ENCODE measurements at places on chromosomes 3 and 15.

- DNase-seq: no peak
These were observed 89.2 kb upstream of the PLCL2 start for GRCh38 chr3:16795581-16795980.

DNA sequence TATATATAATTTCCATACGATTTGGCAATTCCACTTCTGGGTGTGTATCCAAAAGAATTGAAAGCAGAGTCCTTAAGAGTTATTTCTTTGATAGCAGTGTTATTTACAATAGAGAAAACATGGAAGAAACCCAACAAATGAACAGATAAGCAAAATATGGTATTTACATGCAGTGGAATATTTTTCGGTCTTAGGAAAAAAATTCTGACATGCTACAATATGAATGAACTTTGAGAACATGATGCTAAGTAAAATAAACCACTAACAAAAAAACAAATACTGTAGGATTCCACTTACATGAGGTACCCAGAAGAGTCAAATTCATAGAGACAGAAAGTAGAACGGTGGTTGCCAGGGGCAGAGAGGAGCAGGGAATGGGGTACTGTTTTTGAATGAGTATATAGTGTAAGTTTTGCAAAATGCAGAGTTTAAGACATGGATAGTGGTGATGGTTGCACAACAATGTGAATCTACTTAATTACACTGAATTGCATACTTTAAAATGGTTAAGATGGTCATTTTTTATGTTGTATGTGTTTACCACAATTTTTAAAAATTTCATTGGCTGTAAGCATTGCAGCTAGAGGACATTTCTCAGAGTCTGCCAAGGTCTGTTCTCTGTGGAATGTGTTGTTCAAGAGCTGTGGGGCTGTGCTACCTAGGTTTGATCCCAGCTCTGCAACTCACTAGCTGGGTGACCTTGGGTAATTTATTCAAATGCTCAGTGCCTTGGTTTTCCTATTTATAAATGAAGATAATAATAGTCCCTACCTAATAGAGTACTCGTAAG lies 122.1 kb downstream of the MEX3B start:
- DNase-seq: no peak

DNA sequence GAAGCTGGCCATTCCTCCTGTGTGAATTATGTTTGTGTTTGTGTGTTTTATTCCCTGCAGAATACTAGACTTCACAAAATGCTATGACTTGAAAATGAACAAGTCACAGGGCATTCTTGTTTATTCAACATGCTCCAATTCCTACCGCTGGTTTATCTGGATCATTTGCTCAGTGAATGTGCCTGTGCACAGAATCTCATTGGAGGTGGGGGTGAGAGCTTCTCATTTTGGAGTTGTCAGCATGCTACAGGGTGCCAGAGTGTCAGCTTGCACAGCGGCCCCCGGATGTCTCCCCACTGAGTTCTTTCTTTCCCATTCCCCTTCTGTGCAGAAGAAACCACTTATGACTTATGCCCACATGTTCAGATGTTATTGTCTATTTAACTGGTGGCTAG lies 428.7 kb downstream of the ROBO2 start:
- no peak for DNase-seq

- DNase-seq: no peak
These were observed 22.4 kb downstream of the SPSB4 start for GRCh38 chr3:141073580-141073979.

DNA sequence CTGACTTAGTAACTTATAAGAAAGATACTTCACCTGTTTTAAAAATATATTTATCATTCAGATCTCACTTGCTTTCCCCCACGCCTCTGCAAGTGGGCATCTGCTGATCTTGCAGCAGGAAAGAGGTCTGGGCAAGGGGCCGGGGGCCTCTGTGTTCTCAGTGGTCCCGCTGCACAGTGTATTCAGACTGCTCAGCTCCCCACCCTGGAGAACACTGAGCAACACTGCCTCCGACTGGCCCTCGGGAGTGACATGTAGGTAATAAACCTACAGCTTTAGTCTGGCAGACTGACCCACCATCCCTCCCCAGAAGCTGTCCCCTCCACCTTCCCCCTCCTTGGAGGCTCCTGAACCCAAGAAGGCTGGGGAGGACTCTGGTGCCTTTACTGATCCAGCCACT lies 43.8 kb downstream of the GABRB3 start:
- no peak for DNase-seq
